ENCODE measurements at places on chromosomes 2 and 18.

- no peak for DNase-seq
Measured at GRCh38 chr2:10882568-10882967, 29.2 kb upstream of the KCNF1 start.

DNA sequence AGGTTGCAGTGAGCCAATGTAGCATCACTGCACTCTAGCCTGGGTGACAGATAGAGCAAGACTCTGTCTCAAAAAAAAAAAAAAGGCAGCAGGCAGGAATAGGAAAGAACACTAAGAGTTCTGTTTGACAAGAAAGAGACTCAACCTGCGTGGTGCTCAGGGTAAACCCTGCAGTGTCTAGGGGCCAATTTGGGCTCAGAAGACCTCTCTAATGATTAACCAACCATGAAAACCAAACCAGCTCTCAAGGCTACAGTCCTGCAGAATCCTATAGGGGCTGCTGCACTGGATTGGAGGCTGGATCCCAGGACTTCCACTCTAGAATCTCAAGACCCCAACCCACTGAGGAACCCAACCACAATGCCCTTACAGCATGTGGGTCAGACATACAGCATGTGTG lies 2.4 kb downstream of the TRABD2A start:
- no peak for DNase-seq

- DNase-seq, result no peak
Measured at GRCh38 chr2:207121784-207122183, 44.0 kb downstream of the KLF7 start.

GRCh38 chr2:97645695-97646629 lies at the start of gene COX5B:
Gene COX5B (plus strand): TSS chr2:97646062. CDS start chr2:97646087, 25 bp downstream.
- DNase-seq, result peak; percentile 95

DNA sequence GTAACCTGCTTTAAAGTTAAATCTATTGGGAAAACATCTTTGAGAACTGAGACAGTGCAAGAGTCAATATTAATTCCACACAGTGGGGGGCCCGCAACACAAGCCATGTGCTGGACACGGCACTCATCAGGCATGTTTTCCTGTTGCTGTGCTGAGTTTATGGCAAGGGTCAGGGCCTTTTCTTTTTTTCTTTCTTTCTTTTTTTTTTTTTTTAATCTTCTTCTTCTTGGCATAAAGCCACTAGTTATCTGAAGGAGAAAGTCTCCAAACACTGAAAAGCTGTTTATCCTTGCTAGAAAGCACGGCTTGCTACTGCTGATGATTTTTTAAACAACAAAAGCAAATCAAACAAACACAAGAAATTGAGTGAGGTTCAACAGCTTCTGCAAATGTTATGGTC lies 252.1 kb downstream of the ZNF521 start:
- no peak for DNase-seq

DNA sequence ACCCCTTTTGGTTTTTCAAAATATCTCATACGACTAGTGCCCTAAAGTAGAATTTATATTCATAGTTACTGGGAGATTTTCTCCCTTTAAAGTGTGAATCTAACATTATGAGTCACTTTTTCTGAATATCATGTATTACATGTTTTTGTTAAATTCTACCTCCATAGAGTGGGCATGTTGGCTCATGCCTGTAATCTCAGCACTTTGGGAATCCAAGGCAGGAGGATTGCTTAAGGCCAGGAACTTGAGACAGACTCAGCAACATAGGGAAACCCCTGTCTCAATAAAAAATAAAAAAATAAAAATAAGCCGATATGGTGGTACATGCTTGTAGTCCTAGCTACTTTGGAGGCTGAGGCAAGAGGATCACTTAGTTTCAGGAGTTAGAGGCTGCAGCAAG lies 45.3 kb upstream of the UNC80 start:
- DNase-seq, result no peak

DNA sequence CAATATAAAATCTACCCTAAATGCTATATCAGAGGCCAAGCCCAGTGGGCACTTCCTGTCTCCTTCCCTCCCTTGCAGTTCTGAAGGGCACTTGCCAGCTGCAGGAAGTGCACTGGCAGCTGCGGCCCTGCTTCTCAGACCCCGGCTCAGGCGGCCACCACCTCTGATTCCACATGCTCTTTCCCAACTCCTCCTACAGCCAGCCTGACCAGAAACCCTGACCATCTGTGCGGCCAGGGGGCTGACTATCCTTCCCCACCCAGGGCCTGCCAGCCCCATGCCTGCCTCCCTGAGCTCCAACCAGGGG lies 88.6 kb downstream of the ZBTB7C start:
- no peak for DNase-seq

DNA sequence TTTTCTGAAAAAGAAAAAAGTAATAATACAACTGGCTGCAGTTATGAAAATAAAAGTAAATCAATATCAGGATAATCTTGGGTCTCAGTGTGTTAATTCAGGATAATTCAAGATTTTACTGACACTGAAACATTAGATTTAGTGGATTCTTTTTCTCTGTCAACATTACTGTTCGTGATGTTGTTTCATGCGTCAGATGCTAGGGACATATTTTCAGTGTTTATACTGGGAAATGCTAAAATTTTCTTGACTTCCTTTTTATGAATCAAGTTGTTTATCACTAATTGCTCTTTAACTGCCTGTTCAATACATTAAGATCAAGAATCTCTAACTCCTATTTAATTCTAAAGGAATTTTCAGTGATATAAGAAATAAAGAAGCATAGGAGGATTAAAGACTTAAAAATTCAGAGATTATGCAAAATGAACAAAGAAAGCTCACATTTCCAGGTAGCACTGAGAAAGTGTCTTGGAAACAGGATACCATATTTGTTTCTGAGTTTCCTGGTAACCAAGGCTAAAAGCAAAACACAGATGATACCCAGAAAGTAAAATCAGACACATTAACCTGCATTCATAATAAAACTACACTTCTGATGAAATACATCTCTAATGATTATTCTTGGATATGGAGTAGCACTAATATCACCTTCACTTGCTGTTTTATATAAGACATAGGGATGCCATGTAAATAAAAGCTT lies 174.0 kb downstream of the ARL4C start:
- no peak for DNase-seq

- DNase-seq, result no peak
Measured at GRCh38 chr2:143571747-143572146, 442.5 kb downstream of the ARHGAP15 start.

DNA sequence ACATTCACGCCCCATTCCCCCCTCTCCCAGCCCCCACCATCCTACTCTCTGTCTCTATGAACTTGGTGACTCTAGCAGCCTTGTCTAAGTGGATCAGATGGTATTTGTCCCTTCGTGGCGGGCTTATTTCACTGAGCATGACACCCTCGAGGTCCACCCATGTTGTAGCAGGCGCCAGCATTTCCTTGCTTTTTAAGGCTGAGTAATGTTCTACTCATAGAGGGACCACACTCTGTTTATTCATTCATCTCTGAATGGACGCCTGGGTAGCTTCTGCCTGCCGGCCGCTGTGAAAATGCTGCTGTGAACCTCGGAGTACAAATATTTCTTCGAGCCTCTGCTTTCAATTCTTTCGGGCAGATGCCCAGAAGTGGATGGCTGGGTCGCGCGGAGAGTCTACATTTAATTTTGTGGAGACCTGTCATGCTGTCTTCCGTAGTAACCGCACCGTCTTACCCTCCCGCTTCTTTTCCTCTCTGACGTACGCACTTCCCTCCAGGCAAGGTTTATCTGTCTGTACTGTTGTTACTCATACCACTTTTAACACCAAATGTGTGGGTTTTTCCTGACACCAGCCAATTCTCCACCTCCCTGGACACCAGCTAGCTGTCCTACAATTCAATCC lies 5.6 kb downstream of the CROCC2 start:
- no peak for DNase-seq

GRCh38 chr18:2606335-2606734 lies 35.0 kb downstream of the NDC80 start:
- no peak for DNase-seq

GRCh38 chr2:141062031-141062430 lies 1068.8 kb downstream of the LRP1B start:
- no peak for DNase-seq

GRCh38 chr2:38945911-38946310 lies 56.2 kb downstream of the ARHGEF33 start:
- DNase-seq, result no peak

DNA sequence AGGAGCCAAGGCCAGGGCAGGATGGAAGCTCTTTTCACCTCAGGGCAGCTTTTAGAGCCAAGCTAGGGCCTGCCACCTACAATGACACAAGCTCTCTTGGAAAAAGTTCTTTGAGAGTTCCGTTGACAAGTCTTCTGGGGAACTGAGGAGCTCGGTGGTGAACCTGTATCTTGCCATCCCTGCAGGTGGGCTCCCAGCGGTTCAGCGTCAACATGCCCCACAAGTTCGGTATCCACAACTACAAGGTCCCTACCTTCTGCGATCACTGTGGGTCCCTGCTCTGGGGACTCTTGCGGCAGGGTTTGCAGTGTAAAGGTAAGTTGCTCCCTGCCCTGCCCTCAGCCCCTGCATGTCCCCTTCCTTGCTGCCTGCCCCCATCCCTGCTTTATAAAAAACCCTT lies 312.8 kb upstream of the EPAS1 start:
- no peak for DNase-seq

Measured in bone marrow (tissue), 2 donors.